Stomach (tissue), 19 donors: ENCODE measurements at places on chromosomes 16 and 17. TPM values are rescaled to one million over a fixed set of nuclear protein-coding genes. Genes with fewer than 3 reads are reported as not detected.
A peak's percentile ranks its signal among the peaks of the same experiment; 100 is the strongest.

AATK gene
- total RNA-seq: 10.5 TPM

C16orf74 gene
- total RNA-seq: not detected

GRCh38 chr16:4303973-4304372 is 11.9 kb upstream of the GLIS2 start:
- DNase-seq: no peak

- DNase-seq: peak; percentile 21
Observed at GRCh38 chr17:49618028-49618611, 42.4 kb downstream of the NXPH3 start.

- DNase-seq: no peak
Observed at GRCh38 chr17:18194804-18195203, 11.2 kb downstream of the ALKBH5 start.

DNA sequence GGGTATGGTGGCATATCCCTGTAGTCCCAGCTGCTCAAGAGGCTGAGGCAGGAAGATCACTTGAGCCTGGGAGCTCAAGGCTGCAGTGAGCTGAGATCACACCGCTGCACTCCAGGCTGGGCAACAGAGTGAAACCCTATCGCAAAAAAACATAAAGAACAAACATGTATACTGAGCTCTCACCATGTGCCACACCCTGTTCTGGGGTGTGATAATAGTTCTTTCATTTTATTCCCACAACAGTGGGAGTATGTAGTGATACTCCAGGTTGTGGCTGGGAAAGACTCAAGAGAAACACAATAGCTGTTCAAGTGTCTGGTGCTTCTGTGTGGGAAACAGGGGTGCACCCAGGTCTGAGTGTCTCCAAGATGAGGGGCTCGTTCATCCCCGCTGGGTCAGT is 90.7 kb downstream of the SOCS1 start:
- no peak for DNase-seq

APPBP2 gene
- total RNA-seq: 55.4 TPM

DNA sequence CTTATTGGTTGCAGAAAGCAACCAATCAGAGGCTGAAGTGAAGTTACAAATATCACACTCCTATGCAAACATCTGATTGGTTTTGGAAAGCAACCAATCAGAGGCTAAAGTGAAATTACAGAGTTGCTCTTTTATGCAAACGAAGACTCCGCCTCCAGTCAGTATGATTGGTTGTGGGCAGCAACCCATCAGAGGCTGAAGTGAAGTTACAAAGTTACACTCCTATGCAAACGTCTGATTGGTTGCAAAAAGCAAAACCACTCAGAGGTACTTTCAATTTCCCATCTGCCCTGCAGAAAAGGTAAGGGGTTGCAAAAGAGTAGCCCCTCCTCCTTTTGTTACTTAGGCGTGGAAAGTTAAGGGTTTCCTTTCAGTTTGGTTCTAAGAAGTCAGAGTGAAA is 697.3 kb downstream of the MAF start:
- no peak for DNase-seq

DNA sequence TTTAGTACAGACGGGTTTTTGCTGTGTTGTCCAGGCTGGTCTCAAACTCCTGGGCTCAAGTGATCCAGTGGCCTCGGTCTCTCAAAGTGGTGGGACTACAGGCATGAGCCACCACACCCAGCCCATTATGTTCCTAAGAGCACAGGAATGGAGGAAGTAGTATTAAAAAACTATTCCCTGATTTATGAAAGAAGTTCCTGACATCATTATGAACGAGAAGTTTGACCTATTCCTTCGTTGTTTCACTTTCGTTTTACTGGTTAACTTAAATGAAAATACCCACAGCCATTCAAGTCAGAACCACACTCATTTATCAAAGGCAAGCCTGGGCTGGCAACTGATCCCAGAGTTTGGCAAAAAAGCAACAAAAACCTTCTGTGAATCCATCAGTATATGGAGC is 13.5 kb upstream of the CBX4 start:
- DNase-seq: no peak

- no peak for DNase-seq
Observed at GRCh38 chr17:61755668-61756067, 107.7 kb downstream of the BRIP1 start.

DNA sequence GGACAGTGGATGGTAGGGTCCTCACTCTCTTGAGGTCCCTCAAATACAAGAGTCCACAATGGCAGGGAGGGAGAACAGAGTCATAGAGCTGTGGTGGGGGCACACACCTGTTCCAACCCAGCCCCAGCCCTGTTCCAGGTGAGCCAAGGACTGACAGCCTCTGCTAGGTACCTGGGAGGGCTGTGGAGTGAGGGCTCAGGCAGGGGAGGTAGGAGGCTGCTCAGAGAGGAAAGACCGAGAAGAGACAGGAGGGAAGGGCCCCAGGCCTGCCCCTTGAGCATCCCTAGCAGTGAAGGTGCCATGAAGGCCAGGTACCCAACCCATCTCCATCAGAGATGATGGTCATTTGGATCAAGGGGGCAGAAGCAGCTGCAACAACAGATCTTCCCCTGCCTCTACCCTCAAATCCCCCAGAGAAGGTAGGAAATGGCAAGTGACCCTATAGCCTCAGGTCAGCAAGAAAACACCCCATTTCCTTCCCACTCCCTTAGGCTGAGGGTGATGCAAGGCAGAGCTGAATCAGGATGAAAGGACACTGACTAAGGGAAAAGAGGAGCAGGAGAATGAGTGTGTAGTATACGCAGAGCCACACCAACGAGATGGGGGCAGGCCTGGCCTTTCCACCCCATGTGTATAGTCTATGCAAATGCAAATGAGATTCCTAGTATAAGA is 28.6 kb downstream of the CD300LG start:
- no peak for DNase-seq

DNA sequence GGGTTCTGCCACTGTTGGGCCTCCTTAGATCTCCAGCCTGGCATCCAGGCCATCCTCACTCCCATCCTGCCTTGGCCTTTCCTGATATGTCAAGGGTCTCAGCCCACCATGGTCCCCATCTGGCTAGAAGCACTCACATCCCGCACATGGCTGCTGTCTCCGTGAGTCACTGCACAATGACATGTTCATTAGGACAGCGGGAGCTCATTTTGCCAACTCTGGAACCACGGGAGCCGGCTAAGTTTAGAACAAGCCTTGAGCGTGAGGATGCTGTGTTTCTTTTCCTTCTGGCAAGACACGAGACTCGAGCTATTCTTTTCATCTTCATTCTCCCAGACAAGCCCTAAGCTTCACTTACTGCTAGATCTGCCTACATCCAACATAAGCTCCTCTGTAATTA is 65.7 kb upstream of the KSR1 start:
- no peak for DNase-seq

DNA sequence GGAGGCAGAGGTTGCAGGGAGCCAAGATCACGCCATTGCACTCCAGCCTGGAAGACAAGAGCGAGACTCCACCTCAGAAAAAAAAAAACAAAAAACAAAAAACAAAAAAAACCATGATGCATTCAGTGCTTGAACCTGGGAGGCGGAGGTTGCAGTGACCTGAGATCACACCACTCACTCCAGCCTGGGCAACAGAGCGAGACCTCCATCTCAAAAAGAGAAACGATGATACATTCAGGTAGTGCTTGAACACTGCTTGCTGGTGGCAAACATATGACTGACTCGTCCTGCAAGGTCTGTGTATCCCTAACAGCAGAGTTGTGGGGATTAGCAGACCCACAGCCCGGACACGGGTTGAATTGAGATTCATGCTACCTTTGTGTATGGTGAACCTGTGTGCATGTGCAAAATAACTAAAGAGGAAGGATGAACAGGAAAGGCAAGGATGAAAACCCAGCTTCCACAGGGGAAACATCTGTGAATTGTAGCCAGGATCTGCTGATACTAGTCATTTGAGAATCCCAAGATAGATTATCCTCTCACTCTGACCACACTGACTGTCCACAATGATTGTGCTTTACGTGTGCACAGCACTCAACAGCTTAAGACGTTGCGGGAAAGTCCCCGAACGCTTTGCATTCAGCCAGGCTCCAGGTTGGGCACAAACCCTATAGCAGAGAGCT is 52.4 kb upstream of the MRPS23 start:
- no peak for DNase-seq

- DNase-seq: no peak
Observed at GRCh38 chr16:3807425-3808123, 72.9 kb downstream of the CREBBP start.

- no peak for DNase-seq
Observed at GRCh38 chr17:73226556-73227172, 33.8 kb downstream of the COG1 start.

- DNase-seq: peak; percentile 65
Observed at GRCh38 chr17:82118815-82119380, 20.9 kb upstream of the FASN start.

GRCh38 chr17:15351925-15352324 is 10.5 kb upstream of the TEKT3 start:
- DNase-seq: peak; percentile 37
